ENCODE measurements at places on chromosomes 1 and 21. TPM values are rescaled to one million over a fixed set of nuclear protein-coding genes. Genes with fewer than 3 reads are reported as not detected.

CNST gene
- total RNA-seq: 8.1 TPM

C4BPA gene
- 0.55 TPM for total RNA-seq

ZNF648 gene
- total RNA-seq: not detected

ARTN gene
- total RNA-seq: 0.51 TPM

AIM2 gene
- not detected for total RNA-seq

NME7 gene
- total RNA-seq: 22.5 TPM

RBM11 gene
- not detected for total RNA-seq

AGMAT gene
- 7.9 TPM for total RNA-seq

MMEL1 gene
- total RNA-seq: not detected
